ENCODE measurements at places on chromosomes 13 and 19. TPM values are rescaled to one million over a fixed set of nuclear protein-coding genes. Genes with fewer than 3 reads are reported as not detected.

The KLF2 gene
- 7.8 TPM for total RNA-seq

- no peak overlapping the region for H3K27ac ChIP-seq
- no peaks in the 10 kb centered on the region for H3K36me3 ChIP-seq
- H3K27me3 ChIP-seq = no peaks in the 10 kb centered on the region
- no peaks in the 10 kb centered on the region for H3K4me1 ChIP-seq
- no peak overlapping the region for H3K4me3 ChIP-seq
Measured at GRCh38 chr19:43318203-43318602, 35.3 kb upstream of the CD177 start.

GRCh38 chr13:44084146-44084545, 204.4 kb downstream of the LACC1 start:
- H3K4me1 ChIP-seq = peaks cover under 1% of the 10 kb centered on the region
- H3K27ac ChIP-seq = no peak overlapping the region
- H3K27me3 ChIP-seq = no peaks in the 10 kb centered on the region
- no peak overlapping the region for H3K4me3 ChIP-seq
- DNase-seq = no peak

DNA sequence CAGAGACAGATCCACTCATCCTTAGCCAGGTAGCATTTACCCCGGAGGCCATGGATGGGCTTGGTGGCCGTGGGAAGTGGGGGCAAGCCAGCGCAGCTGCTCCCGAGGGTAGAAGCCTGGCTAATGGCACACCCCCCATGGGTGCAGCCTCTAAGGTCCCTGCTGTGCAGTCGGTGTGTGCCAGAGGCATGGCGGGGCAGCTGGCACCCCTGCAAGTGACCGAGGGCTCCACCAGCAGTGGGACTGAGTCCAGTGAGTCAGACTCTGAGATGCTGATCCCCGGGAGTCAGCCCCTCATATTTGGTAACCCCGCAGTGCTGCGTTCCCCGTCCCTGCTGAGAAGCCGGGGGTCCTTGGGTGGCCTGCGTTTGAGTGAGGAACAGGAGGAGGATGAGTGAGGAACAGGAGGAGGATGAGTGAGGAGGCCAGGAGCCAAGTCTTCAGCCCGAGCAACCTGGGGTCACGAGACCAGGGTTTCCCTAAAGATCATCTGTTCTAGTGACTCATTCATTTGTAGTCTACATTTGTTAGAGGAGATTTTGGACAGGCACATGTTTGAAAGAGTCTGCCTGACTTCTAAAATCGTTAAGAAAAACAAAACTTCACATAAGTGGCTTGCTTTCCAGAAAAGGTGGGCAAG, 180.7 kb downstream of the STK24 start:
- DNase-seq = no peak
- H3K4me3 ChIP-seq = no peak overlapping the region
- H3K27ac ChIP-seq = no peak overlapping the region
- H3K27me3 ChIP-seq = no peaks in the 10 kb centered on the region
- H3K36me3 ChIP-seq = no peaks in the 10 kb centered on the region

The RAB3D gene
- 14.6 TPM for total RNA-seq

The ZFP28 gene
- total RNA-seq = 5.1 TPM

DNA sequence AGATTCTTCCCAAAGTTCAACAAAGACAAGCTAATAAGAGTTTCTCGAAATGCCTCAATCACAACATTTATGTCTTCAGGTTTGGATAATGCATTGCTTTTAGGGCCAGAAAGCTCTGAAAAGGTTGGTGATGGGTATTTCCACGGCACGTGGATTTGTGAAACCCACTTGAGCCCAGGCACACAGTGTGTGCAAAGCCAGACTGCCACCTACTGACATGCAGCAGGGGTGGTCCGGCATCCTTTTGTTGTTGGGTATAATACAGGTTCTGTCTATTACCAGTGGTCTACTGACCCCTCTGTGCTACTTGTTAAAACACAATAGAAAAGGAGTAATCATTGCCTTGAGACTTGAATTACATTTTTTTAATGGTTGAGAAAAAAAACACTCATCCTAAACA, 225.6 kb downstream of the RAP2A start:
- H3K36me3 ChIP-seq = no peaks in the 10 kb centered on the region
- H3K4me1 ChIP-seq = no peaks in the 10 kb centered on the region
- DNase-seq = peak; percentile 59
- H3K27ac ChIP-seq = no peak overlapping the region
- H3K27me3 ChIP-seq = no peaks in the 10 kb centered on the region

DNA sequence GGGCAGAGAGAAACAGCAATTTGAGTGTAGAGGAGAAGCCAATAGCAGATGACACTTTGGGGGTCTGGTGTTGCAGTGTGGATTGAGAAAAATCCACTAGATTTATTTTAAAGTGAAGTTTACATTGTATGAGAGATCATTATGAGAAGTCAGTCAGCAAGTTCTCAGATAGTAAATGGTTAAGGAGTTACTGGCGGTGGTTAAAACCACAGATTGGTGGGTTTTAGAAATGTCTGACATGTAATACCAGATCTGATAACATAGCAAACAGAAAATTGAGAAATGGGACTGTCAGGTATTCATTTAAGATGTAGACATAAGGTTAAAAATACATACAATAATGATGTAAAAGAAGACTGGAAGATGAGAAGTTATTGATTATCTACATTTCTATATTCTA, 7.2 kb downstream of the ABHD13 start:
- peak overlapping the region; percentile 92 for H3K27ac ChIP-seq
- no peak for DNase-seq
- no peaks in the 10 kb centered on the region for H3K27me3 ChIP-seq

GRCh38 chr13:93620181-93620765, 393.7 kb downstream of the GPC6 start:
- H3K27ac ChIP-seq = no peak overlapping the region
- no peaks in the 10 kb centered on the region for H3K27me3 ChIP-seq
- H3K4me1 ChIP-seq = peaks cover 16% of the 10 kb centered on the region

- DNase-seq = no peak
- no peak overlapping the region for H3K4me3 ChIP-seq
- no peaks in the 10 kb centered on the region for H3K36me3 ChIP-seq
- peaks cover 40% of the 10 kb centered on the region for H3K4me1 ChIP-seq
- peak overlapping the region; percentile 67 for H3K27ac ChIP-seq
Measured at GRCh38 chr19:38270587-38271167, 6.3 kb downstream of the SPINT2 start.

DNA sequence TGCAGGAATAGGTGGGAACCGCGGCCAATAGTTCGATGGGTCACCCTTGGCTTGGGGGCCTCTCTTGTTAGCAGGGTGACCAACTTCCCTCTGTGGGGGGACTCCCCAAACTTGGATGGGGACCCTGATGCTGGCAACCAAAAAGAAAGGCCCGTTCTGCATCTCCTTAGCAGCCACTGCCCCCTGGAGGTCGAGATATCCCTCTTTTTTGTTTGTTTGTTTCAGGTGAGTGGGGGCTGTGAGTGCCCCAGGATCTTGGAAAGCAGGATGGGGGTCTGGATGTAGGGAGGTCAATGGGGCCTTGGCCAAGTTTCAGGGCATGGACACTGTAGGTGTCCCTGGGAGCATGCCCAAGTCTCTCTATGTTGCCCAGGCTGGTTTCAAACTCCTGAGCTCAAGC, 7.7 kb upstream of the CRTC1 start:
- H3K4me3 ChIP-seq = no peak overlapping the region
- H3K27ac ChIP-seq = no peak overlapping the region
- H3K36me3 ChIP-seq = no peaks in the 10 kb centered on the region
- H3K4me1 ChIP-seq = no peaks in the 10 kb centered on the region

- H3K4me1 ChIP-seq = peaks cover 14% of the 10 kb centered on the region
- DNase-seq = peak; percentile 94
- no peaks in the 10 kb centered on the region for H3K36me3 ChIP-seq
- H3K4me3 ChIP-seq = no peak overlapping the region
- peaks cover 11% of the 10 kb centered on the region for H3K27me3 ChIP-seq
- no peak overlapping the region for H3K27ac ChIP-seq
Measured at GRCh38 chr13:31045286-31046081, 113.0 kb downstream of the TEX26 start.

- H3K36me3 ChIP-seq = no peaks in the 10 kb centered on the region
- no peak overlapping the region for H3K4me3 ChIP-seq
- DNase-seq = no peak
- no peaks in the 10 kb centered on the region for H3K27me3 ChIP-seq
- no peak overlapping the region for H3K27ac ChIP-seq
Measured at GRCh38 chr19:51253088-51253806, 2.4 kb downstream of the SIGLECL1 start.

- DNase-seq = peak; percentile 67
- no peak overlapping the region for H3K27ac ChIP-seq
Measured at GRCh38 chr19:38210458-38210987, 13.5 kb downstream of the DPF1 start.

- no peaks in the 10 kb centered on the region for H3K36me3 ChIP-seq
- H3K4me1 ChIP-seq = no peaks in the 10 kb centered on the region
- H3K27ac ChIP-seq = no peak overlapping the region
- H3K27me3 ChIP-seq = no peaks in the 10 kb centered on the region
- H3K4me3 ChIP-seq = no peak overlapping the region
Measured at GRCh38 chr19:18469069-18469846, 31.3 kb upstream of the ISYNA1 start.

Measured in cardiac muscle cell (in vitro differentiated cells and primary cell).